ENCODE measurements at places on chromosomes 16 and 17. TPM values are rescaled to one million over a fixed set of nuclear protein-coding genes. Genes with fewer than 3 reads are reported as not detected.

CCDC40 gene
- total RNA-seq, result 8.1 TPM

PLXDC1 gene
- under 0.01 TPM for total RNA-seq

FLOT2 gene
- 36.3 TPM for total RNA-seq

DNASE1L2 gene
- total RNA-seq, result 1.0 TPM

NGFR gene
- total RNA-seq, result 16.0 TPM

All from A375 (cell line).